CD8-positive, alpha-beta T cell (primary cell): ENCODE measurements at places on chromosomes 12 and 14.
A peak's percentile ranks its signal among the peaks of the same experiment; 100 is the strongest.

GRCh38 chr12:101021911-101022388 is 188.1 kb downstream of the SLC5A8 start:
- no peak for DNase-seq

DNA sequence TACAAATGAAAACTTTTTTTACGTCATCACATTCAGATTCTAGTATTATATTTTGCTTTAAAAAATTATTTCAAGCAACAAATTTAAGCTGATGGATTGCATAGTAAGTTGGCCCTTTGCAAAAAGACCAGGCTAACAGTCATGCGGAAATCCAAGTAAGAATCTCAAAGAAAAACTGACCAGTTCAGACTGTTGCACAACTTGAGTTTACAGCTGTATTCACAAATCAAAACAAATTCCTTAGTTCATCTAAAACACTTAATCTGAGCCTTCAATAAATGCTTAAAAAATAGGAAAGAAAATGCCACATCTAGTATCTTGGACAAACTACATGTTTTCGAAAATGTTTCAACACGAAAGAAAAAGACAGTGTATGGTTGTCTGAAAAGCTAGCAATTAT is 847 bp downstream of the CCDC59 start:
- no peak for DNase-seq

DNA sequence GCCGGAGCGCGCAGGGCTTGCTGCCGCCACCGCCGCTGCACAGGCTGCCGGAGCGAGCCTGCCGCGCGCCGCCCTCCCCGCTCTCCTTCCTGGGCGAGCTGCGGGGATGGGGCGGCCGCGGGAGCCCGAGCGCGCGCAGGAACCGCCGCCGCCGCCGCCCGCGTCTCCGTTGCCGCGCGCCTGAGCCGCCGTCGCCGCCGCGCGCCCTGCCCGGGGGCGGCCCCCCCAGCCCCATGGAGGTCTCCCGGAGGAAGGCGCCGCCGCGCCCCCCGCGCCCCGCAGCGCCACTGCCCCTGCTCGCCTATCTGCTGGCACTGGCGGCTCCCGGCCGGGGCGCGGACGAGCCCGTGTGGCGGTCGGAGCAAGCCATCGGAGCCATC is 352 bp downstream of the PLXNC1 start:
- DNase-seq: no peak

- no peak for DNase-seq
These were observed 179.2 kb upstream of the DCN start for GRCh38 chr12:91361864-91362263.

GRCh38 chr14:92692822-92693226 is 55.6 kb downstream of the LGMN start:
- no peak for DNase-seq

GRCh38 chr12:45907955-45908354 is 82.4 kb downstream of the SCAF11 start:
- DNase-seq: no peak

- DNase-seq: no peak
These were observed 3.3 kb upstream of the BHLHE41 start for GRCh38 chr12:26128168-26128567.

DNA sequence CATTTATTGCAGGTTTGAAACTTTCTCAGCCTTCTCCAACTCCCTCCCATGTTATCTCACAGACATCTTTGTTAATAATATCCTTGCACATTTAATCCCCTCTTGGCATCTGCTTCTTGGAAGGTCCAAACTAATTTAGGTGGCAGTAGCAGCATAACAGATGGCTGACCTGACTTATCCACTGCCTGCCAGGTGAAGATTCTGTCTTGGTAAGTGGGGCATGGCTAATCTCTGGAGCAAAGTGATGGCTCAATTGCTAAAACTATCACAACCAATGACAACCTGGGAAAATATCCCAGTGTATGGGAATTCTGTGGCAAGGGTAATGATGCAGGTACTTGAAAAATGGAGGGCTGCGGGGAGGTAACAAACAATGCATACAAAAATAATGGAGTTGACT is 58.2 kb upstream of the ALG10B start:
- no peak for DNase-seq

DNA sequence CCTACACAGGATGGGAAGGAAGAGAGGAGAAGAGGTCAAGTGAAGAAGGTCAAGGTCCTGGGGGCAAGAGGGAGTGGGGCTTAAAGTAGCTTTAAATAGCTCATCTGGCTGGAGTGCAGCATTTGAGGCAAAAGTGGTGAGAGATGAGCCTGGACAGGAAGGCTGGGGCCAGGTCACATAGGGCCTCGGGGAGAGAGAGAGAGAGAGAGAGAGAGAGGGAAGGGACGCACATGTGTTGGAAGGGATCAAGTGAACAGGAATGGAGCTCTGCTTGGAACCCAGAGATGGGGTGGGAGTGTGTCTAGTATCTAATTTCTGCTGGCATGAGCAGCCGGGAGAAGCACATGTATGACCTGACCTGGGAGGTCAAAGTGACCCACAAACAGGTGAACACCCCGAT is 407.5 kb downstream of the MED13L start:
- DNase-seq: no peak

- DNase-seq: no peak
These were observed 206.4 kb upstream of the GRIP1 start for GRCh38 chr12:66885115-66885875.

DNA sequence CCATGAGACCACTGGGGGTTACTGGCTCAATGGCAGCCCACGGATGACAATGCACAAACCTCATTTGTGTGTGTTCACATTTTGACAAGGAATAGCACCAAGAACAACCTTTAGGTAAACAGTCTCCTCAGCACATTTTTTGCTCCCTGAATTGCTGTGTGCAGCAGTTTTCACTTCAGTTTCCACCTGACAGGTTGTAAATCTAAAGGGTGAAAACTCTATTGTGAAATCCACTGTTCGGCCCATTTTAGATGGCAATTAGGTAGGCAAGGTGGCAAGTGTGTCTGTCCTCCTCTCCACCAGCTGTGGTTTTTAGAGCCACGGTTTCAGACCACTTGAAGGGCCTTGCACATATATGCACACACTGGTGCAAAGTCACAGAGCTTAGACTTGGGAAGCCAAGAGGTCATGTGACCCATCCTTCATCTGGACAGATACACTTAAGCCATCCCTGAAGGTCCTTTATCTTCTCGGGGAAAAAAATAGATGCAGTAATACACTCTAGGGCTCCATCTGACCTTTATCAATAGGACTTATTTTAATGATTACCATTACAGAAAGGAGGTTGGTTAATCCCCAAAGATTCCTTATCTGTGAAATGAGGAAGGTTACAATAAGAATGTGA is 23.2 kb downstream of the HAL start:
- no peak for DNase-seq

DNA sequence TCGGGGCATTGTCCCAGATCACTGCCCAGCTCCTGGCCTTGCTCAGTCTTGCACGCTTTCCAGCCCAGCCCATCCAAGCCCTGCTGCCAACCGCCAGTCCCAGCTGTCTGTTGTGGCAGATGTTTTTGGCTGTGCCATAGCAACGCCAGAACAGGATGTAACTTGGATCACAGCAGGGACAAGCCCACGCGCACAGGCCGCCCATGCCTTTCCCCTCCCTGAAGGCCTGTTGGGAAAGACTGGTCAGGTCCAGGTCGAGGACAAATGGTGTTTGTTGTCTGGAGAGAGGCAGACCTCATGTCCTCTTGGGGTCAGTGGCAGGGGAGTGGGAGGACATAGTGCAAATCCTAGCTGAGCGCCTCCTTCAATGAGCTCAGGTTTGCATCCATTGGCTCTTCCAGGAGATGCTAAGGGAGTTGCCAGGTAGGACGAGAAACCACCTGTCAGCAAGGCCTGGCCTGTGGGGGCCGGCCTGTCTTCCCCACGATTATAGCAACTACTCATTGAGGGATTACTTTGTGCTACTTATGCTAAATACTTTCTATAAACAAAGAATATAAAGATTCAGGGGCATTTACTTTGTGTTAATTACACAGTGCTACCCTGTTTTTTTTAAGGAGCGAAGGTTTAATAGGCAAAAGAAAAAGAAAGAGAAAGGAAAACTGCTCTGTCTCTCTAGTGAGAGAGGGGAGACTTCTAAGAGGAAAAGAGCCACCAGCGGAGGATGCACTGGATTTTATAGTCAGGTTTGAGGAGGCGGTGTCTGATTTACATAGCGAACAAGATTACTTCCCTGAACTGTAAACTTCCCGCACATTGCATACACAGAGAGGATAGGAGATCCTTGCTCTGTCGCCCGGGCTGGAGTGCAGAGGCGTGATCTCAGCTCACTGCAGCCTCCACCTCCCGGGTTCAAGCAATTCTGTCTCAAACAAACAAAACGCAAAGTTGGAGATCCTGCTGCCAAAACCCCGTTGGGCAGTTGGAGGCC is 42.8 kb upstream of the CORO1C start:
- DNase-seq: no peak

DNA sequence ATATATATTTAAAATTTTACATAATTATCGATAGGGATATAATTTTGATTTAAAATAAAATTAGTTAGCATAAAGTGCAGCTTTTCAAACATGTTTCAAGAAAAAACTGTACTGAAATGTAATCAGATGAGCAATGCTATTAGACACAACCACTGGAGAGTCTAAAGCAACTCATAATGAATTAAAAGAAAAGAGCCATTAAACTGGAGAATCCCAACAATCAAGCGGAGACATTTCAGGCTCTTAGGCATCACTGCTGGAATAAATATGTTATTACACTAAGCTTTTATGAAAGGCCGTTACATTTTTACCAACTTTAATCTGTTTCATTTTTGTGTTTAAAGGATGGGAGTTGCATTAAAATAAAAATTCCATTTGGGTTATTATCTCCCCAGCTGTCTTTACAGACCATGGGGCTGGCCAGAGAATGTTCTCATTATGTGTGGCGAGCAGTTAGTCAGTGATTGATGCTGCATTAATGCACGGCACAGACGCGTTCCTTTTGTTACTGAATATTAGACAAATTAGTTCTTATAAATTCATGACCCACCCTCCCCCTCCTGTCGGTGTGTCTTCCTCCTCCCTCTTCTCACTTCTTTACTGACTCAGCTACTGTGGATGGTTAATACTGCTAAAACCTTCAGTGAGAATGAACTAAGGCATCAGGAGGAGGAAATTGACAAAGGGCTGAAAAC is 156.8 kb downstream of the PDZRN4 start:
- DNase-seq: no peak

- DNase-seq: peak; percentile 90
These were observed at the start of gene SGPP1 for GRCh38 chr14:63727736-63728728. TSS of gene SGPP1 (minus strand) at chr14:63728065. CDS start at chr14:63727944, 121 bp downstream.

DNA sequence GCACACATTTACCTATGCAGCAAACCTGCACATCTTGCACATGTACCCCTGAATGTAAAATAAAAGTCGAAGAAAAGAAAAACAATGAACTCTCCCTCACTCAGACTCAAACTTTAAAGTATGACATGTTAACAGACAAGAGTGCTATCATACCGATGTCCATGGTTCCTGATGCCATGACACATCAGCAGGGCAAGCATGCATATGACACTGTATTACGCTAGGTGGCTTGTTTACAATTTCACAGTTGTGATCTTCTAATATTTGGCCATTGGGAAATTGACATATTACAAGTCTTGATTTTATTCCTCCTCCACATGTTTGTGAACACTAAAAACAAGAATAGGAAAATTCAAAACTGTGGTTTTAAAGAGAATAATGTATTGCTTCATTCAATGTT is 126.6 kb downstream of the ADAMTS20 start:
- no peak for DNase-seq

DNA sequence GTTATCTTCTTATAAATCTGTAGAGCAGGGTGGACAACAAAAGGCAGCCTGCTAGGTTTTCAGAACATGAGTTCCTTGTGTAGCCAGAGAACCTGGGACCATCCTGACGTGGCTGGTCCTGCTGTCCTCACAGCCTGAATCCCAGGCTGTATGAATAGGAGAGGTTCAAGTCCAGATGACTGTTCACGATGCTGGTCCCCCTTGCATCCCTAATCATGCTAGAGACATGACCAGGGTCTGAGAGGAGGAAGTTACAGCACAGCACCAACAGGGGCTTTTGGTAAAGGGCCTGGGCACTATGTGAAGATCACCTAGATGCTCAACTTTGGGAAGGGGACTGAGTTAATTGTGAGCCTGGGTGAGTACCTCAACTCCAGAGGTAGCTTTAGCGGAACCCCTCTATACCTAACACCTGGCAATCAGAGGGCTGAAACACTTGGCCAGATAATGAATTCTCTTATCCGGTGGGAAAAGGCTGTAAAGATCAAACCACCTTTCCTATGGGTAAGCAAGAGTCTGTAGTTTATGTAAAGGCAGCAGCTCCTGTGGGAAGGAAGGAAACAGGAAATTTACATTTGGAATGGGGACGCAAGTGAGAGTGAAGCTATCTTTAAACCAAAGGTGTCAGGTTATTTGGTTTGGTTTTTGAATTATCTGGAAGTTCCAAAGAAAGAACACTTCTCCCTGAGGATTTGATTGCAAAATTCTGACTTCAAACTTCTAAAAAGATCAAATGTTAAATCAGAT is 112.8 kb downstream of the DAD1 start:
- no peak for DNase-seq

GRCh38 chr12:105262461-105263184 is 26.6 kb upstream of the APPL2 start:
- no peak for DNase-seq

DNA sequence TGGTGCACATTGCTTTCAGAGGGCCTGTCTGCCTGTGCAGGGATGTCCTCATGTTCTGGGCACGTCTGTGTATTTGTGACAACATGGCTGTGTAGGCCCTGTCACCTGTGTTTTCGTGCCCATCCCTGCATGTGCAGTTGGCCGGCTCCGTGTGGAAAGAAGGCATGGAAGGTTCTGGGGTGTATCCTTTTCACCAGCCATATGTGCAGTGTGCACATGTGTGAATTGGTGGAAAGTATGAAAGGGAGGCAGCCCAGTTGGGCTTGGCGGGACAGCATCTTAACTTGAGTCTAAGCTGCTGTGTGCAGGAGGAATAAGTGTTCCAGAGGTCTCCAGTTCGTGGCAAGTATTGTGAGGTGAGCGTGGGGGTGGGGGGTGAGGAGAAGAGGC is 669 bp downstream of the TSPAN11 start:
- no peak for DNase-seq

- no peak for DNase-seq
These were observed 59.9 kb downstream of the DUSP16 start for GRCh38 chr12:12502815-12503151.

- no peak for DNase-seq
These were observed 72.7 kb downstream of the DYRK2 start for GRCh38 chr12:67721248-67721647.
